ENCODE measurements at places on chromosomes 12 and 14. TPM values are rescaled to one million over a fixed set of nuclear protein-coding genes. Genes with fewer than 3 reads are reported as not detected.

DNA sequence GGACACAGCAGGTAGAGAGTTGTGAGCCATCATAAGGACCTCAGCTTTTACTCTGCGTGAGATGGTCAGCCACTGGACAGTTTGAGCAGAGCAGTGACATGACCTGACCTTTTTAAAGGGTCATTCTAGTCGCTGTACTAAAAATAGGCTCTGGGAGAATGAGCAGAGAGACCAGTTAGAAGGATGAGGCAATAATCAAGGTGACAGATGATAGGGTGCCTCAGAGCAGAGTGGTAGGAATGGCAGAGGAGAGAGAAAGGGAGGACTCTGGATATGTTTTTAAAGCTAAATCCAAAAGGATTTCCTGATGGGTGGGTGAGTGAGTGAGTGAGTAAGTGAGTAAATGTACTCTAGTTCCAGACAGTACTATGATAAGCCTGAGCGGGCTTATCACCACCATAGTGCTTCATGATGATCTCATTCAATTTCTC is 83.6 kb upstream of the ARHGAP5 start:
- no peak for DNase-seq

Gene MUCL1
- total RNA-seq: not detected

Gene FAR2
- 11.9 TPM for total RNA-seq

Gene VASH1
- 3.9 TPM for total RNA-seq

GRCh38 chr14:92397953-92398564 is 75.1 kb downstream of the SLC24A4 start:
- no peak for DNase-seq

DNA sequence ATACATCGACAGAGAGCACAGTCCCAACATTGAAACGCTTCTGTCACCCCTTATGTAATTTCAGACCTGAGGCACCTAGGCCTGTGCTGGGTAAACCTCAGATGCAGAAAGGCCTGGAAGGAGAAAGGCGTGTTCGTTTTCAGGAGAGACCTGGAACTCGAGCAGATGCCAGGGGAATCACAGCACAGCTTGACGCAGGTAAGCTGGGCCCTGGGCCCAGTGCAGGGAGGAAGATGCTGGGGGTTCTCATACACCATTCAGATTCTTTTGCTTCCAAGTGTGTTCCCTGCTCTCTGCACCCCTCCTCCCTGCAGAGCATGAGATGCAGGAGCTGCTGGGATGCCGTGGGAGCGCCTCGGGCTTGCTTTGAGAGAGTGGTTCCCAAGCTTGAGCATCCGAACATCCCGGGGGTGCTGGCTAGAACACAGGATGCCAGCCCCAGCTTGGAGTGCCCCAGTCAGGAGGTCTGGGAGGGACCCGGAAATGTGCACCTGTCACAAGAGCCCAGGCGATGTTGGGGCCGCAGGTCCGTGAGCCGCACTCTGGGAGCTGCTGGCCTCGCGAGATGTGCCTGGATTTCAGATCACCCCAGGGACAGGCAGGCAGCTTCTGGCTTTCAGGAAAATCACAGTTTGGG is 35.9 kb downstream of the FZD10 start:
- DNase-seq: no peak

Gene ESRRB
- total RNA-seq: not detected

DNA sequence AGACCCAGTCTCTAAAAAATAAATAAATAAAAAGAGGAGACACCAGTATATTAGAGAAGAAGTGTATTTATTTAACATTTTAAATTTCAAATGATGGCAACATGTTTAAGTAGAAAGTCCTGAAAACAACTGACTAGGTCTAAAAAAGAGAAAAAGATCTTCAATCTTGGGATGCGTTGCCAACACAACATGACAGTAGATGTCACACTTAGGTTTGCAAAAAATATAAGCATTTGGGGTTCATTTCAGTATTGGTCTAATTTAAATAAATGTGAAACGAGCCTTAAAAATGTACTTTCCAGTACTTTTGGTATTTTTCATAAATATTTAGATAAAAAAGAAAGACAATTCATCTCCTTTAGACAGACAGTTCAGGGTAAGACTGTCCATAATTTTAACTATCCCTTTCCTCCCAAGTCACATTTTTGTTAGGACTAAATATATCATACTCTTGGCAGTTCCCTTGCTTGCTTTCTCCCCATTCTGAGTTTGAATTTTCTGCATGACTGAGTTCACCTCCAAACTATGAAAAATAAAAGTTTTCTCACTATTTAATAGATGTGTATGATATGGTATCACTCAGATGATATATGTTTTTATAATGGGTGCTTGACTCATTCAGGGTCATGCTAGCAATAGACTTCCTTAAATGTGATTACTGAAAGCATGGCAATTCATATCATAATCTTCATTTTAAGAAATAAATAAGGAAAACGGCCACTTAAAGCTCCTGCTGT is 4.3 kb downstream of the C14orf93 start:
- no peak for DNase-seq

Gene CLEC6A
- not detected for total RNA-seq

- no peak for DNase-seq
These were observed 190.2 kb downstream of the MON2 start for GRCh38 chr12:62656591-62657362.
